ENCODE measurements at places on chromosomes 6 and 20. TPM values are rescaled to one million over a fixed set of nuclear protein-coding genes. Genes with fewer than 3 reads are reported as not detected.

DNA sequence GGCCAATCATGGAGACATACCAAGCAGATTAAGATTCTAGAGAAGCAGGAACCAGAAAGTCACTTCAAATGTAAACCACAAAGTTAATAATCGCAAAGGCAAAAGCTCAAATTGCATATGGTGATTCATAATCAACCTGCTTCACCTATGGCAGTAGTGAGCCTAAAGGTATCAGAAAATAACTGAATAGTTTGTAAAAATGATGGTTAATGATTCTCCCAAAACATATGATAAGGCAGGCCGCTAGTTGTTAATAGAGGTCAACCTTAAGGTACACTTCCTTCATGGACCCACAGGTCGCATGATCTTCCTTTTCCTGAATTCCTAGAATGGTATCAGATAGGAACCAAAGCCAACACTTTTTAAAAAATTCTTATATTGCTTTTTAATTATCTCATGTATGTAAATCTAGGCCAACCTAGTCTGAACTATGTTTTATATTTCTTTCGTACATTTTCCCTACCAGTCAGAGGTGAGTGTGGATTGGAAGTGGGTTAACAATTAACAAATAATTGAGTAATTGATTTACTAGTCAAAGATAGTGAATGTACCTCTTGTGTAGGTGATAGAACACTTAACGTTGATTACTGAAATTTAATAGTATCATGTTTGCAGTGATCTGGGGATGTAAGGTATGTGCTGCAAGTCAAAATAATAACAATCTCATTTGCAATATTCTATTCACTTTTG is 16.4 kb downstream of the TAAR2 start:
- DNase-seq = no peak

- no peak for DNase-seq
Measured at GRCh38 chr6:143368426-143368825, 82.1 kb downstream of the ADAT2 start.

DNA sequence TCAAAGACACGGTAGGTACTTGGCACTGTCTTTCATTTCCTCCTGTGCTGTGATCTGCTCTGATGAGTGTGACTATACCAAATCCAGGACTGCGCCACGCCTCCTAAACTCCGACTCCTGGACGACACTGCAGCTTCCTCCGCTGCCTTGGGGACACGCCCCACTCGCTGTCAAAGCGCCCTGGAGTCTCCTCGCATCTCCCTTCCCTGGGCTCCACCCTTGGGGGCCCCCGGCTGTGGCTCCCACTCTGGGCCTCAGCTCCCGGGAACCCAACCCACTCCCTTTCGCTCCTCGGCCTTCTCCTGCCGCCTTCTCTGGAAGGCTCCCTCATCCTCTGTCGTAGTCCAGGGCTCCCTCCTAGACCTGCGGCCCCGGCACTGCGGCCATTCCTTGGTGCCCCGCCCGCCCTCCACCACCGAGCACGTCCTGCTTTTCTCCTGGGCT is 61.2 kb downstream of the RSPH3 start:
- DNase-seq = peak; percentile 36

- no peak for DNase-seq
Measured at GRCh38 chr6:129637340-129638054, 72.5 kb downstream of the ARHGAP18 start.

DNA sequence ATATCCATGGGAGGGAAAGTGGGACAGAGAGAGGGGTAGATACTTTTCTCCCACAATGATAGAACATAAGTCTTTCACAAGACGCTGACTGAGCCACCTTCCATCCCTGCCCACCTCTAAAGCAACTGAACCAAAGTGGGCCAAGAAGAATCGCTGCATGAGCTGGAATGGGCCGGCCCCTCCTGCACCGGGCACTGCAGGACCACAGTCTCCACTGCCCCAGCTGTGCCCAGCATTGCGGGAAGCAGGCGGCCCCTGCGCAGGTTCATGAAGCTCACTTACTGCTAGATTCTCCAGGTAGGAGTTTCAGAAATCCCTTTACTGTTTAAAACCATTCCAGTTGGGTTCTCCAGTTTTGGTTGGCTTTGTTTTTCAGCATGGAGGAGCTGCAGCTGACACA is 32.0 kb upstream of the CST7 start:
- no peak for DNase-seq

GRCh38 chr20:16292226-16292880 is 280.9 kb downstream of the KIF16B start:
- DNase-seq = no peak

GRCh38 chr6:106574741-106575458 is 54.4 kb downstream of the RTN4IP1 start:
- DNase-seq = no peak

JAG1 gene
- 12.2 TPM for polyA plus RNA-seq

DNA sequence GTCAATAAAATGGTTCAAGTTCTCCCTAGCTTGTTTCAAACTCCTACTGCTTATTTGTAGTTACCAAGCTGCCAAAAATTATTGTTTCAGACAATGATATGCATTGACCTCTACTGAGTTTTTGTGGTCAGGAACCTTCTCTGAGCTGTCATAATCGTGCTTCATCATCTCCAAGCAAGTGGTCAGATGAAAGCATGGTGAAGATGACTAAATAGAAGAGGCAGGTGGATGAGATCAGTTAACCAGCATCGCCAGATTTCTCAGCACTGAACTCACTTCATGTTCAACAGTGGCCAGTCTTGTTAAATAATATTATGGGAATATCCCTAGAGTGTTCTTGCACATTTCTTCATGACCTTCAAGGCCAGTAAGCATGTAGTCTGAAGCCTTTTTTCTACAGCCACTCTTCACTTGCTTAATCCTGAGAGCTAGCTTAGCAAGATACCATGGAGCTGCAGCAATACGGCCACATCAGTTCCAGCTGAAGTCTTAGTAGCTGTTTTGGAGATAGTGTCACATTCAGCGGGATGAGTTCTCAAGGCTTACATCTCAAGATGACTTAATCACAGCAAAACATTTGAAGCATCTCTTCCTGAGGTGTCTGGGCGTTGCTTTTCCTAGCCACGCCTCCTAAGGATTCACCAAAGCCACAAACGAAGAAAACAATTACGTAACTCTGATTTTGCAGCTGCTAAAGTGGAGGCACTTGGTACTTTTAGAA is 101.6 kb upstream of the TMEM30A start:
- DNase-seq = no peak

- no peak for DNase-seq
Measured at GRCh38 chr20:24011282-24011681, 22.7 kb upstream of the GGTLC1 start.
